ENCODE measurements at places on chromosomes 5 and 9.

DNA sequence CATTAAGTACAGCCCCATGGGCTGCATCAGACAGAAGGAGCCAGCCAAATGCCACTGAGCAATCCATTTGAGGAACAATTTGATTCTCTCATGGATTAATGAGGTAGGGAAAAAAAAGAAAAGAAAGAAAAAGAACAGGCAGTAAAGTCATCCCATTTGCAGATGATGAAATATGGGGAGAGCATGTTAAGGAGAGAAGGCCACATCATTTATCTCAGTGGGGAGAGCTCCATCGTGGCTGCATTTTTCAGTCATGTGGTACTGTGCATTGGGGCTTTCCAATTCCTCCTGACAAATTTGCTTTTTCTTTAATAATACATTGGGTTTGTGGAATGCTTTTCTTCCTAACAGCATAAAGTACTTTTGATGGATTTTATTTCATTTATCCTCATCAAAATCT, 375.2 kb upstream of the TLE4 start:
- no peak for DNase-seq
- no peak overlapping the region for H3K4me3 ChIP-seq
- no peaks in the 10 kb centered on the region for H3K36me3 ChIP-seq

DNA sequence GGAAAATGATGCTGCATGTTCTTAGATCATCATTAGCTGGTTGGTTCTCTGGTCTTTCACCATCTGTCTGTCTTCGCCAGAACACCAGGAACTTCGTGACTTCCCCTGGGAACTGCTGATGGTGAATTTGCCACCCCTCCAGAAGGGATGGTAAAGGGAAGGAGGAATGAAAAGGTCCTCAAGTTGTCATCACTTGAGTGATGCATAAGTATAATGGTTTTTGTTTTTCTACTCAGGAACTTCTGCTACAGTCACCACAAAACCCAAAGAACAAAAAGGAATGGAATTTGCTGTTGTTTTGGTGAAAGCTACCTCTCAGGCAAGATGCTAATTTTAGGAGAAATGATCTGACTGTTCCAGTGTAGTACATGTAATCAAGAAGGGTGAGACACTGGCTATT, 328.4 kb downstream of the ARHGEF28 start:
- H3K4me3 ChIP-seq: no peak overlapping the region
- H3K27me3 ChIP-seq: no peaks in the 10 kb centered on the region
- no peak overlapping the region for H3K27ac ChIP-seq
- no peaks in the 10 kb centered on the region for H3K4me1 ChIP-seq
- no peak for DNase-seq
- H3K36me3 ChIP-seq: no peaks in the 10 kb centered on the region

- H3K27ac ChIP-seq: peak overlapping the region; percentile 48
- H3K36me3 ChIP-seq: no peaks in the 10 kb centered on the region
- peaks cover 6% of the 10 kb centered on the region for H3K27me3 ChIP-seq
- H3K4me3 ChIP-seq: no peak overlapping the region
Measured at GRCh38 chr5:170632985-170633234, 129.1 kb downstream of the KCNIP1 start.

- H3K4me1 ChIP-seq: no peaks in the 10 kb centered on the region
- no peak for DNase-seq
- H3K27me3 ChIP-seq: no peaks in the 10 kb centered on the region
- no peak overlapping the region for H3K4me3 ChIP-seq
Measured at GRCh38 chr5:97071101-97071500, 71.3 kb downstream of the LIX1 start.

GRCh38 chr5:146669656-146670055, 153.7 kb upstream of the GPR151 start:
- no peak overlapping the region for H3K27ac ChIP-seq
- no peaks in the 10 kb centered on the region for H3K4me1 ChIP-seq
- no peaks in the 10 kb centered on the region for H3K36me3 ChIP-seq
- no peak overlapping the region for H3K4me3 ChIP-seq
- no peaks in the 10 kb centered on the region for H3K27me3 ChIP-seq

- no peak for DNase-seq
- no peaks in the 10 kb centered on the region for H3K4me1 ChIP-seq
- H3K36me3 ChIP-seq: no peaks in the 10 kb centered on the region
Measured at GRCh38 chr9:83572524-83572923, 34.3 kb upstream of the FRMD3 start.

- DNase-seq: no peak
- no peak overlapping the region for H3K4me3 ChIP-seq
- H3K36me3 ChIP-seq: no peaks in the 10 kb centered on the region
- H3K27ac ChIP-seq: peak overlapping the region; percentile 29
- no peaks in the 10 kb centered on the region for H3K4me1 ChIP-seq
- no peaks in the 10 kb centered on the region for H3K27me3 ChIP-seq
Measured at GRCh38 chr5:88833371-88834130, 49.4 kb downstream of the MEF2C start.

- DNase-seq: no peak
- H3K4me1 ChIP-seq: peaks cover 5% of the 10 kb centered on the region
- no peak overlapping the region for H3K4me3 ChIP-seq
- H3K27me3 ChIP-seq: no peaks in the 10 kb centered on the region
Measured at GRCh38 chr9:93173365-93174051, 10.4 kb upstream of the WNK2 start.

DNA sequence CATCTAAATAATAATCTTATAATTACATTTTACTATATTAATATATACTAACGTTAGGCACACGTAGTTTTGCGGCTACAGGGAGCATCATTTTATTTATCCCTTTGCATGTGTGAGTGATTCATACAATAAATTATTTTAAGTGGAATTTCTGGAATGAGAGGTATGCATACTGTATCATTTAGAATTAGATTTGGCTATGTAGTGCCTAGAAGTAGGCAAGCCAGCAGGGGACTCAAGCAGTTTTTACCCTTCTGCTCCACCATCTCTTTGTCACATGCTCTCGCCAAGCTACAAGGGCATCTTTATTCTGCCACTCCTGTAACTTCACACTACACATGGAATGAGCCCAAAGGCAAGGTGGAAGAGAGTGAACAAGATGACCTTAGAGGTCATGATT, 60.8 kb downstream of the MEGF10 start:
- H3K4me3 ChIP-seq: no peak overlapping the region
- no peak for DNase-seq
- H3K4me1 ChIP-seq: no peaks in the 10 kb centered on the region
- H3K27ac ChIP-seq: no peak overlapping the region

- no peak overlapping the region for H3K4me3 ChIP-seq
- H3K4me1 ChIP-seq: no peaks in the 10 kb centered on the region
- no peaks in the 10 kb centered on the region for H3K27me3 ChIP-seq
- no peak overlapping the region for H3K27ac ChIP-seq
Measured at GRCh38 chr9:127528422-127529251, 77.3 kb downstream of the LRSAM1 start.

DNA sequence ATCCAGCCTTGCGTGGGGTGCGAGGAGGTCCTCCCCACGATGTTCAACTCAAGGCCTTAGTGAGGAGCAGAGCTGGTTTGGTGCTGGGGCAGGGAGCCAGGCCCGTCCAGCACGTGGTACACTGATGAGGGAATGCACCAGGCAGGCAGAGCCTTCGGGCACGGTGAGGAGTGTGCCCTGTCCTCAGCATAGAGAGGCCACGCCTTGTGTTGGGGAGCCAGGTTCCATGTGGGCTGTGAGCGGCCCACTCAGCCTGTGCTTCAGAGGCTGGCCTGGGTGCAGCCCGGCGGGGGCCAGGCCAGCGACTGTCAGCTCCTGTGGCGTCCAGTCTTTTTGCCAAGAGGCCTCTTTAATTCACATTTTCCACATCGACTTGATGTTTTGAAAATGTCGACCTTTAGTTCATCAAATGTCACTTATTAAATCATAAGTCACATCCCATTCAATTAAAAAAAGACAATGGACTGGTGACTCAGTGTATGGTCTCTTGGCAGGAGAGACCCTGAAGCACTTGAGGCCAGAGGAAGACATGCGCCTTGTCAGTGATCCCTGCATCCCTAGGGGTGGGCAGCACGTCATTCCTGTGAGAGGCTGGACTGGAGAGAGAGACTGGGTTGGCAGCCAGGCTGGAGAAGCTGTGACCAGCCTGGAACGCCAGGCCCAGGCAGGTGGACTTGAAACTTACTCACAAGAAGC, 21.7 kb downstream of the ERGIC1 start:
- DNase-seq: peak; percentile 82
- H3K4me1 ChIP-seq: peaks cover 79% of the 10 kb centered on the region
- H3K4me3 ChIP-seq: no peak overlapping the region
- H3K27ac ChIP-seq: peak overlapping the region; percentile 90

- no peaks in the 10 kb centered on the region for H3K36me3 ChIP-seq
- H3K4me1 ChIP-seq: peaks cover 3% of the 10 kb centered on the region
- H3K4me3 ChIP-seq: no peak overlapping the region
- no peak overlapping the region for H3K27ac ChIP-seq
- no peaks in the 10 kb centered on the region for H3K27me3 ChIP-seq
Measured at GRCh38 chr5:16595881-16596580, 20.8 kb downstream of the RETREG1 start.

GRCh38 chr5:117681431-117682254, 1107.0 kb upstream of the SEMA6A start:
- H3K27me3 ChIP-seq: no peaks in the 10 kb centered on the region
- H3K36me3 ChIP-seq: no peaks in the 10 kb centered on the region
- DNase-seq: no peak
- no peaks in the 10 kb centered on the region for H3K4me1 ChIP-seq

- no peaks in the 10 kb centered on the region for H3K36me3 ChIP-seq
- no peaks in the 10 kb centered on the region for H3K27me3 ChIP-seq
- no peak overlapping the region for H3K4me3 ChIP-seq
- H3K4me1 ChIP-seq: no peaks in the 10 kb centered on the region
- H3K27ac ChIP-seq: no peak overlapping the region
Measured at GRCh38 chr9:13445103-13445500, 165.6 kb upstream of the MPDZ start.

DNA sequence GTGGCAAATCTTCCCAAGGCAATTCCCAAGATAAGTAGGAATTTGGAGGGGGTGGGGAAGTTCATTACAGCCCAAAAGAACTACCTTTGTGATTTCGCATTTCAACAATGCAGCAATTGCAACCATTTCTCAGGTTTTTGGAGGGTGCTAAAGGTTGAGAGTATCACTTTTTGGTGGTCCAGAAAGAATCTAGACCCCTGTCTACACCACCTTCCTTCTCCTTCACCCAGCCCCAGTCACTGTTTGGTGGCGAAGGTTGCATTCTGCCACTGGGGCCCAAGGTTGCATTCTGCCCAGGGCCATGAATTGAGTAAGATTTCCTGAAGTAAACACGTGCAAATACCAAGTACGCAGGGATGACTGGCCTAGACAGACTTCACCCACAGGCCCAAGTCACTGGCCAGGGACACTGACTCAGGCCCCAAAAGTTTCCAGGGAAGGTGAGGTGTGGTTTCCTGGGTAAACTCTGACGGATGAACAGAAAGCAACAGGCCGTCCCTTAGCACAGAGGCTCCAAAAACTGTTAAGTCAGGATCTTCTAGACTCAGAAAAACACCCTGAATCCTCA, 5.7 kb downstream of the PDE6A start:
- H3K27ac ChIP-seq: no peak overlapping the region
- DNase-seq: no peak
- H3K36me3 ChIP-seq: no peaks in the 10 kb centered on the region
- no peaks in the 10 kb centered on the region for H3K27me3 ChIP-seq
- no peaks in the 10 kb centered on the region for H3K4me1 ChIP-seq
- no peak overlapping the region for H3K4me3 ChIP-seq

DNA sequence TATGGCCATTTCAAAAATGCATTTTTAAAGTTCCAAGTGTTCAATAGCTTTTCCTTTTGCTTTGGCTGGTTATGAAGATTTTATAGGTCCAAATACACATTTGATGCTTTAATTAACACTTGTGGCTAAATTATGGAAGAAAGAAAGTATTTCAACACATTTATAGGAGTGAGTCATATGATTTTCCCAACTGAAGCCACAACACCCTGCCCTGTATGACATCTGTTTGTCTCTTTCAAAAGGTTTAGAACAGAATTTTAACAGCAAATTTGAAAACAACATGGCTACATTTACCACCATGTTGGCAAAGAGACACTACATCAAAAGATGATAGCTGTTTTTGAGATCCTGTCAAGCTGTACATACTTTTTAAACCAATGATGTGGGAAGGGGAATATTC, 99.4 kb downstream of the TMEM174 start:
- no peak overlapping the region for H3K27ac ChIP-seq
- no peaks in the 10 kb centered on the region for H3K4me1 ChIP-seq
- DNase-seq: no peak
- no peaks in the 10 kb centered on the region for H3K36me3 ChIP-seq

Data from right lobe of liver (tissue), 6 donors.